Activated T-helper 1 cell treated with Interleukin-2 at 50 U/mL for 16 hours (primary cell): ENCODE measurements at places on chromosomes 4 and X.

GRCh38 chr4:88573276-88573980, 18.9 kb upstream of the HERC3 start:
- DNase-seq: no peak

DNA sequence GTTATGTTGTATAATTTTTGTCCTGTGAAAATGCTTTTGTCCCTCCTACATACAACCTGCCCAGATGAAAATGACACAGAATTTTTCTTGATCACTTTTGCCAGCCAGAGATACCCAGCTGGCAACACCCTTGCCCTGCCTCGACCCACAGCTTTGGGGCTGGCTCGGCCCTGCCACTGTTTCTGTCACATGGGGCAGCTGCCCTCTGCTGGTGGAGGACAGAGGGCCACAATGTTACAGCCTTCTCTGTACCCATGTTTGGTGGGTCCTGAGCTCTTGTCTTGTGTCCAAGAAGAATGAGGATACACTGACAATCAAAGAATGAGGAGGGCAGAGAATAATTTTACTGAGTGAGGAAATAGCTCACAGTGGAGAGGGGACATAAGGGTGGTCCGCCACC, 31.1 kb downstream of the BMP15 start:
- no peak for DNase-seq

GRCh38 chrX:13938829-13939530, 90.7 kb downstream of the GEMIN8 start:
- DNase-seq: no peak

- no peak for DNase-seq
These were observed 37.8 kb downstream of the SPCS3 start for GRCh38 chr4:176357359-176358082.

- DNase-seq: no peak
These were observed 41.8 kb upstream of the RLIM start for GRCh38 chrX:74656079-74656745.

DNA sequence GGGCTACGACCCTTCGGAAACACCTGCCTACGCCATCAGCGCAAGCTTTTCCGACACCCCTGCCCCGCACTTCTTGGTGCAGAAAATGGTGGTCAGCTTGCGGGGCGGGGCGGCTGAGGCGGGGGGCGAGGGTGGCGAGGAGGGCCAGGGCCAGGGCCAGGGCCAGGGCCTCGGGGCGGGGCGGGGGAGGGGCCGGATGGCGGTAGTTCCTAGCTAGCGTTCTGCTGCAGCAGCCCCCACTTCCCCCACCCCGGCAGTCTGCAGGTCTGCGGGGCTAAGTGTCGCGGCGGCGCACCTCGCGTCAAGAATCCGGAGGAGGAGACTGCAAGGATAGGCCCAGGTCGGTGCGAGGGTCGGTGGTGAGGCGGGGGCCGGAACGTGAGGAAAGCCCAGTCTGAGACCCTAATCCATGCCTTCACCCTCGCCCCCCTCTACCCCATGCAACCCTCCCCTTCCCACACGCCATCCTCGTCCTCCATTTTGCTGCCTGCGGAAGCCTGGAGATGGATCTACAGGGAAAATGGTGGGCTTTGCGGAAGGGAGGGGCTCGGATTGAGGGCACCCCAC, 600 bp downstream of the BEX4 start:
- peak; percentile 18 for DNase-seq

DNA sequence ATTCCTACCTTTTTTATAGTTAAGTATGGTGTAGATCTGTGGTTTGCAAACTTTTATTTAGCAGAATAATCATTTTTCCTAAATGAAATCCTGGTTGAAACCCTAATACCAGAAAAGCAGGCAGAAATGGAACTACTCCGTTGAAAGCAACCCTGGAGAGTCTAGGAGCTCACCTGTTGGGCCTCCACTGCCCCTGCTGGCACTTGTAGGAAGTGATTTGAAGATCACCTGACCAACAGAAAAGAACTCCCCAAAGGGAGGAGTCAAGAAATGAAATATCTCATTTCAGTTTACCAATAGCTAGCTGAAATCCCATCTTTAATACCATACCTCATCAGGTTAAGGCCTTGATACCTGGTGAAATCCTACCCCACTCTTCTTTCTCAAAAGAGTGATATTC, 277.1 kb downstream of the KLHL13 start:
- DNase-seq: no peak

- DNase-seq: no peak
These were observed 487.4 kb upstream of the TENM3 start for GRCh38 chr4:181755846-181756245.

DNA sequence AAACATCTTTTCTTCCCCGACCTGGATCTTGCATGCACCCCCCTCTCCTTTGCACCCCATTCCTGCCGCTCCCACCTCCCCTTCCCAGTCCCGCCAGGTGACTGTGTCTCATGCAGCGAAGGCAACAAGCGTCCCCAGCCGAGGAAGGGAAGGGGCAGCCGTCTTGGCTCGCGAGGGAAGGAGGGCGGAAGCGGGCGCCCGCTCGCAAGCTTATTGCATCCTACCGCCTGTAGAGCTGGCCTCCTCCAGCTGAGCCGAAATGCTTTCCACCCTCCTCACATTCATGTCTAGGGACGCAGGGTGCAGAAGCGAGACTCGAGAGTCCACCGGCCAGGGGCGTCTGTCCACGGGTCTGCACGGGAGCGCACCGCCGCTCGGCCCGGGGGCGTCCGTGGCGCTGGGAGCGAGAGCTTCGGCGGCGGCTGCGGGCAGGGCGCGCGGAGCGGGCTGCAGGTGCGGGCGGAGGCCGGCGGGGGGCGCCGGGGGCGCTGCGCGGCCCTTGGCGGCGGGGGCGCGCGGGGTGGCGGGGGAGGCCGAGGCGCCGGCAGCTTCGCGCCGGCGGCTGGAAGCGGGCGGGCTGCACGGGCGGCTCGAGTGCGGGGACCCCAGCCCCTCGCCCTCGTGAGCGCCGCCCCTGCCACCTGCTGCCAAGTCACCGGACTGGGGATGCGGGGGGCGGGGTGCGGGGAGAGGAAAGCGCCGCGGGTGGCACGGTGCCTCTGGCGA, at the start of gene KCNIP4:
KCNIP4 (minus strand) TSS at position 426 of the 726 bp plus-strand sequence.
- no peak for DNase-seq

GRCh38 chr4:164508097-164508496, 245.8 kb upstream of the SMIM31 start:
- no peak for DNase-seq
